ENCODE measurements at places on chromosomes 5 and 9. TPM values are rescaled to one million over a fixed set of nuclear protein-coding genes. Genes with fewer than 3 reads are reported as not detected.

CACFD1 gene
- 1.6 TPM for total RNA-seq

IFNA21 gene
- not detected for total RNA-seq

GFI1B gene
- not detected for total RNA-seq

ZDHHC11B gene
- 0.24 TPM for total RNA-seq

MYO10 gene
- total RNA-seq: not detected

STPG3 gene
- total RNA-seq: not detected

CTNNAL1 gene
- total RNA-seq: 13.3 TPM

SHOC1 gene
- total RNA-seq: not detected

WNK2 gene
- total RNA-seq: 0.38 TPM

SREK1IP1 gene
- total RNA-seq: 25.4 TPM

NTNG2 gene
- 2.0 TPM for total RNA-seq

FAM219A gene
- total RNA-seq: 13.2 TPM

FBXO4 gene
- 13.5 TPM for total RNA-seq

FAM221B gene
- total RNA-seq: not detected

RNF183 gene
- total RNA-seq: not detected

All from activated naive CD4-positive, alpha-beta T cell treated with anti-CD3 and anti-CD28 coated beads, Interleukin-2, amount 10 ng/mL, durations not matched to agents 5 hours and 36 hours (primary cell).